ENCODE measurements at places on chromosomes 2 and 18. TPM values are rescaled to one million over a fixed set of nuclear protein-coding genes. Genes with fewer than 3 reads are reported as not detected.

Gene AQP12B
- total RNA-seq, result not detected

Gene NTSR2
- total RNA-seq, result not detected

Gene RAB17
- 4.1 TPM for total RNA-seq

Gene B3GNT7
- not detected for total RNA-seq

Gene COL3A1
- total RNA-seq, result 563 TPM

Gene CCDC74B
- total RNA-seq, result 60.1 TPM

Gene TEX51
- not detected for total RNA-seq

Gene CAPN14
- not detected for total RNA-seq

Gene SLC4A3
- 11.4 TPM for total RNA-seq

Gene CCDC148
- total RNA-seq, result 0.65 TPM

Gene COL6A3
- 2.5 TPM for total RNA-seq

Gene ABCG5
- total RNA-seq, result not detected

Gene ITGA6
- total RNA-seq, result 121 TPM

Gene MOCOS
- total RNA-seq, result 3.3 TPM

Gene CHRNG
- total RNA-seq, result not detected

Gene TMEM247
- total RNA-seq, result not detected

Gene PCBP1
- 26.3 TPM for total RNA-seq

Gene RIT2
- not detected for total RNA-seq

Gene RAB6C
- total RNA-seq, result not detected

Gene IGFBP5
- 4.4 TPM for total RNA-seq

Gene TCF23
- total RNA-seq, result not detected

Gene MC5R
- 6.7 TPM for total RNA-seq

Gene NPAS2
- 5.2 TPM for total RNA-seq

Gene PRSS56
- not detected for total RNA-seq

Gene APCDD1
- not detected for total RNA-seq

Gene MARCHF4
- 6.9 TPM for total RNA-seq

Gene TMEM198
- 1.4 TPM for total RNA-seq

Gene NPPC
- 0.12 TPM for total RNA-seq

Gene FBXO41
- total RNA-seq, result 2.9 TPM

Gene GALR1
- not detected for total RNA-seq

Gene STRADB
- 51.7 TPM for total RNA-seq

Measured in A172 (cell line).